HEK293T (cell line): ENCODE measurements at places on chromosomes 2 and 18.

DNA sequence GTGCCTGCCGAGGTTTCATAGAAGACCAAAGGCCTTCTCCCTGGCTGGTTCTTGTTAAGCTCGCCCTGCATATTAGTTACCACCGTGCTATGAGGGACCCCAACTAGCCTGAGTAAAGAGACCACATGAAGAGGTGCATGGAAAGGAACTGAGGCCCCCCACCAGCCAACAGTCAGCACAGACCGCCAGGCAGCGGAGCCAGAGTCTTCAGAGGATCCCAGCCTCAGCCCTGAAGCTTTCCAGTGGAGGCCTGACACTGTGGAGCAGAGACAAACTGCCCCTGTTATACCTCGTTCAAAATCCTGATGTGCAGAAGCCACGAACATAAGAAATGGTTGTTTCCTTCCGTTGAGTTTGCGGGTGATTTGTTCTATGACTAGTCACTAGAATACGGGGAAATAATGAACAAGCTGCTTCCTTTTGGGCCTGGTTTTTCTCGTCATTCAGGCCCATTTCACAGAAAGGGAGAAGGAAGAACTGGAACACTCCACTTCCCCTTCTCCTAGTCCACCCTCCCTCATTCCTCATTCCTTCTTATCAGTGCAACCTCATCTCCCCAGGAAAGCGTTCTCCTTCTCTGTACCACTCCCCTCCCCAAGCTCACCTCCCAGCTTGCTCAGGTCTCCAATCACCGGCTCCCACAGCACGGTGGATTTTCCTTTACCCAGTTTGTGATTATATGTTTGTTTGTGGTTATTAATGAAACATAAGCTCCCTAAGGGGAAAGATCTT is 3.0 kb upstream of the GLI2 start:
- DNase-seq = no peak

- no peak for DNase-seq
Measured at GRCh38 chr2:101991721-101992145, at the start of gene IL1R2. IL1R2 (plus strand) TSS chr2:101991960; CDS start chr2:102008576, 16,616 bp downstream.

DNA sequence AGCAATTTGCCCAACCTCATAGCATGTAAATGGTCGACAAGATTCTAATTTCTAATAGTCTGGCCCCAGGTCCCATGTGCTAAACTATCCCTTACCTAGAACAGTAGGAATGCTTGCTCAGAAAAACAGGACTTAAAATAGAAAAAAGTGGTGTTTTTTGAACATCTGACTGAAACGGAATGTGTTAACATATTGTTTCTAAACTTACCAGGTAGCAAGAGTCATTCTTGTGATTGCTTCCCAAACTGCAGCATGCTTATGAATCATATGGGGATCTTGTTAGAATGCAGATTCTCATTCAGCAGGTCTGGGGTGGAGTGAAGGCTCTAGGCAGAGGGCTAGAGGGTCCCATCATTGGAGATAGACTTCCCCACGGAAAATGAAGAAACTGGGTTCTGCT is 5.8 kb upstream of the SLC20A1 start:
- no peak for DNase-seq

GRCh38 chr2:85455552-85456090 is 37.1 kb downstream of the SH2D6 start:
- DNase-seq = no peak

DNA sequence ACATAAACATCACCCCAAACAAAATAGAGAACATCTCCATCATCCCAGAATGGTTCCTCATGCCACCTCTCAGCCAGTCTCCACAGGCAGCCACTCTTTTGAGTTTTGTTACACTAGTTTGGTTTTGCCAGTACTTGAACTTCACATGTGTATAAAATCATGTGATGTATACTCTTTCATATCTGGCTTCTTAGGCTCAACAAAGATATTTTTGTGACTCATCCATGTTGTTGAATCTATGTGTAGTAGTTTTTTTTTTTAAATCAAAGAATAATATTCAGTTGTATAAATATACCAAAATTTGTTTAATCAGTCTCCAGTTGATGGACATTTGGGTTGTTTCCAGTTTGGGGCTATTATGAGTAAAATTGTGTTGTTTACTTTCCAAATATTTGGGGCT is 75.9 kb downstream of the PMS1 start:
- DNase-seq = no peak

DNA sequence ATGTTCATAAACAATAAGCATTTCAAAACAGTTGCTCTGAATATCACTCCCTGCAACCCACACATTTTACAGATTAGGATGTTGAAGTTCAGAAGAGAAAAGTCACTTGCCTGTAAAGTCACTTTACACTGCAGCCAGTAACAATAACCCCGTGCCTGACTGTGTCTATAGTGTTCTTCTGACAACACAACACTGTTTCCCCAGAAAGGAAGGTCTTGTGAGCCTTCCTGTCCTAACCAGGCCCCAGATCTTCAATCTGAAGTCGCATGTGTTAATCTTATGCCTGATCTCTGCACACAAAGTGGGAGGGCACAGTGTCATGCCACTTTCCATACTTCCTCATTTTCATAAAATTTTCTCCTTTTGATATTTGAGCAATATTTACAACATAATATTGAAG is 120.2 kb downstream of the FEZ2 start:
- DNase-seq = no peak

GRCh38 chr2:23419171-23420090 is 34.5 kb downstream of the KLHL29 start:
- no peak for DNase-seq

- DNase-seq = no peak
Measured at GRCh38 chr18:75216911-75217689, 6.5 kb downstream of the TSHZ1 start.
